Activated CD8-positive, alpha-beta memory T cell treated with anti-CD3 and anti-CD28 coated beads for 1 hour (primary cell): ENCODE measurements at places on chromosomes 16 and 17.

GRCh38 chr16:19113577-19114358, at the start of gene ITPRIPL2:
ITPRIPL2 (plus strand) TSS chr16:19113964; CDS start chr16:19114462, 498 bp downstream.
- no peak for DNase-seq

GRCh38 chr17:57372156-57372555, 115.8 kb downstream of the MSI2 start:
- no peak for DNase-seq

DNA sequence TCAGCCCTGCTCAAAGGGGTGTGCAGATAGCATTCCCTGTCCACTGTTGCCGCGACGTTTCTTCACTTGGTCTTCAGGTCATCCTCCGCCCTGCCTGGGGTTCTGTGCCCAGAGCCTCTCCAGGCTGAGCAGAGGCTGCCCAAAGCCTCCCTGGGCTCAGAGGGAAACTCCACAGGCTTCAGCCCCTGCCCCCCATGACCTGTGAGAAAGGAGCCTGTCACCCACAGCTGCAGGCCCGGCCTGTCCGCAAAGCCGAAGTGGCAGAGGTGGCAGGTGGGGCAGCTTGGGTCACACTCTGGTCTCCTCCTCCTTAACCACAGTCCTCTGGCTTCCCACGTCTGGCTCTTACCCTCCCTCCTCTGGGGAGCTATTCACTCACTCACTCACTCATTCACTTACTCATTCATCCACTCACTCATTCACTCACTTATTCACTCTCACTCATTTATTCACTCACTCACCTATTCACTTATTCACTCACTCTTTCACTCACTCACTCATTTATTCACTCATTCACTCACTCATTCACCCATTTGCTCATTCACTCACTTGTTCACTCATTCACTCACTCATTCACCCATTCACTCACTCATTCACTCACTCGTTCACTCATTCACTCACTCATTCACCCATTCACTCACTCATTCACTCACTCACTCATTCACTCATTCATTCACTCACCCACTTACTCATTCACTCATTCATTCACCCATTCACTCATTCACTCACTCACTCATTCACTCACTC, 7.1 kb upstream of the CPSF4L start:
- DNase-seq, result no peak

DNA sequence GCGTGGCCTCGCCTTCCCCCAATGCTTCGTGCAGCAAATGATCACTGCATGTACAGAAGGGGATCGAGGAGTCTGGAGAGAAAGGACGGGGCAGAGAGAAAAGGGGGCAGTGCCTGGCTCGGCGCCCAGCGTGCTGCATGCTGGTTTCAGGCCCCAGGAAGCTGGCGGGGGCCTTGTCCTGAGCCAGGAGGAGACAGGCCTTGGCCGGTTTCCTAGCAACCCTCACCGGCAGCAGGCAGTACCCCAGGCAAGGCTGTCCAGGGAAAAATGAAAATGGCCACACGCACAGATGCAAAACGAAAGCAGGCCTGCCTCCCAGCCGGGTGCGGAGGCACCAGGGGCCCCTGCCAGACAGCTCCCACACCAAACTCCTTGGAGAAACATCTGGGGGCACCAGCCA, 126.3 kb downstream of the ZFHX3 start:
- DNase-seq, result no peak

DNA sequence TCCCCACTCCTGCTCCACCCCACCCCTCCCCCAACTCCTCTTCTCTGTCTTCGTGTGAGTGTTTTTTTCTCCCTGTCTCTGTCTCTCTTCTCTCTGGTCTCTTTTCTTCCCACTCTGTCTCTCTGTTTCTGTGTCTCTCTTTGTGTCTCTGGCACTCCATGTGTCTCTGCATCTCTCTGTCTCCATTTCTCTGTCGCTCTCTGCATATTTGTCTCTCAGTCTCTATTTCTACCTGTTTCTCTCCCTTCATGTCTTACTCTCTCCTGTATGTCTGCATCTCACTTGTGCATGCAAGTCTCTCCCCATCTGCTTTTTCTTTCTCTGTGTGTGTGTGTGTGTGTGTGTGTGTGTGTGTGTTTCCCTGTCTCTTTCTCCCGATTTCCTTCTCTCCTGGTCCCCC, 68.2 kb downstream of the LYRM1 start:
- no peak for DNase-seq

DNA sequence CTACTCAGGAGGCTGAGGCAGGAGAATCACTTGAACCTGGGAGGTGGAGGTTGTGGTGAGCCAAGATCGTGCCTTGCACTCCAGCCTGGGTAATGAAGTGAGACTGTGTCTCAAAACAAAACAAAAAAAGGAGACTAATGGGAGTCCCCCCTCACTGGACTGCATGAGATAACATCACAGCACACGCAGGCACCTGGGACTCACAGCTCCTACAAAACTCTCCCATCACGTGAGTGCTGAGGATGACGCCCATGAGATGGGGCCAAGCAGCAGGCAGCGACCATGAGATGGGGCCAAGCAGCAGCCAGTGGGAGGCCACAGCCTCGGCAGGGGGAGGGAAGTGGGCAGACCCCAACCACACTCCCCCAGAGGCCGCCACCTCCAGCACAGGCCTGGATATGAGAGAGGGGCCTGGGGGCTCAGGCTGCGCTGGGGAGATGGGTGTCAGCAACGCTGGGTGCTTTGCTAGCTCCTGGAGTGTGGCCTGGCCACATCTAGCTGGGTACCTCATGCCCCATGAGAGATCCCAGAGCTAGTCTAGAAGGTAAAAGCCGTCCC, 15.4 kb downstream of the DNAAF8 start:
- no peak for DNase-seq

- no peak for DNase-seq
Observed at GRCh38 chr17:31428111-31428510, 36.6 kb downstream of the RAB11FIP4 start.

- no peak for DNase-seq
Observed at GRCh38 chr17:76873856-76874255, 5.7 kb downstream of the MGAT5B start.

GRCh38 chr17:12789481-12790248, at the start of gene ARHGAP44:
ARHGAP44 (plus strand) TSS chr17:12789498; CDS start chr17:12789839, 341 bp downstream.
- DNase-seq, result no peak

DNA sequence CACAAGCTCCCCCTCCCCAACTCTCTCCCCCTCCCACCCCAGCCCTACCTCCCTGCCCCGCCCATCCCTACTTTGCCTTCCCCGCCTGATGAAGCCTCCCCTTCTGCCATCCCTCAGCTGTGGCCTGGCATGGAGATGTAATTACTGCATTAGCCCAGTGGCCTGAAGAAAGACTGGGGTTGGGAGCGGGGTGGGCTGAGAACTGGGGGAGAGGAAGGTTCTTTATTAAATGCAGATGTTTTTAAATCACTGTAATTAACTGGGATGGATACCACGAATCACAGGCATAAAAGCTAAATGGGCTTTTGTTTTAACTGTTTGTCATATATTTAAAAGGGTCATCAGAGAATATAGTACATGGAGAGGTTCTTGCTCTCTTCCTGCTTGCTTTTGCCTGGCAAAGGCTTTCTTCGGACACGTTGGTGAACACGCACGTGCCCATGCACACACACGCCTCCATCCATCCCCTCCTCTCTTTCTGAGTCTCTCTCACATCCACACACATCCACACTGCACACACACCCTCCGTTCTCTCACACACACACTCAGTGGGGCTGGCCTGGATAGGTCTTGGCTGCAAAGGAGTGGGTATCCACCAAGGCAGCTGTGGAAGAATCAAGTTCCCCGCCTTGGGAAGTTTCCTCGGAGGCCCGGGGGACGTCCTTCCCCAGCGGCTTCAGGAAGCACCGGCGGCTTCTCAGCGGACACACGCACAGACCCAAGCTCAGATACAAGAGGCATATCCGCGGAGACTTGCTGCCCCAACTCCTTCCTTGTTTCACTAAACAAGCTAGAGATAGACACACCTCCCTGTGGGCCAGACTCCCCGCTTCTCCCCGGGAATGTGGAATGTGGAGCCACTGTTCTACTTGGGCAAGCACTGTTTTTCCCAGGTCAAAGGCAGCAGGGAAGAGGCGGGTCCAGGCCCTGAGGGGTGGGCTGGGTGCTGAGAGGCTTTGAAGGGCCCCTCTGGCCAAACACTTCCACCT, 27.4 kb upstream of the TNRC6C start:
- no peak for DNase-seq

- DNase-seq, result no peak
Observed at GRCh38 chr16:84404936-84405639, 36.8 kb downstream of the ATP2C2 start.
